ENCODE measurements at places on chromosomes 7 and 10.

DNA sequence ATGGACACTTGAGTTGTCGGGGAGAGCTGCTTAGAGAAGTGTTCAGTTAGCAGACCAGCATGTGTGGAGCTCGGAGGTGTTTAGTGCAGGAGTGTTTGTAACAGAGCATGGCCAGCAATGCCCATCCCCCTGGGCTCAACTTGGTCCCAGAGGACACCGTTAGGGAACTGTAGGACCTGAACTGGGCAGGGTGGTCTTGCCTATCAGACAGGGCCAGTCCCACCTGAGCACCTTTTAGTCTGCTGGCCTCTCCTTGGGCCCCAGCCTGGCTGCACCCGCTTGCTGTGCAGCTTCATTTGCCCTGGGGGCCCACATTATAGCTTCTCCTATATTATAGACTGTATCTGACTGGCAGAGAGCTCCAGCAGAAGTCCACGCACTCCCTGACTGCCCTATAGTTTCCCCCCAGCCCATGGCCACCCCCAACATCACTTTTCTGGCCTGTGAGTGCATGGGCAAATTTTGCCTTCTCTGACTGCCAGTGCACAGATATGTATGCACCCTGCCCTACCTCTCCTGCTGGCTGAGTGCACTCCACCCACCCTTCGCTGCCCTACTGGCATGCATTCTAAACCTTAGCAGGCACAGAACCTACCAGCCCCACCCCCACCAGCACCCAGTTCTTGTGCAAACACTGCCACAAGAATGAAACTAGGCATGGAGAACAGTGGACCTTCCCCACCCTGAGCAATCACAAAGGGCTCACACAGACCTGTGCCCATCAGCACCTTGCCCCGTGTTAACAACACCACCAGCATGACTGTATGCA lies 1030.6 kb upstream of the GHITM start:
- no peak for DNase-seq

- DNase-seq: no peak
Observed at GRCh38 chr10:77547307-77548050, 90.1 kb downstream of the KCNMA1 start.

GRCh38 chr10:98572594-98572993 lies 125.9 kb upstream of the HPS1 start:
- no peak for DNase-seq

GRCh38 chr7:156544919-156545715 lies 95.5 kb upstream of the RNF32 start:
- DNase-seq: no peak

- DNase-seq: peak; percentile 45
Observed at GRCh38 chr7:1027242-1028043, 16.9 kb upstream of the GPR146 start.

DNA sequence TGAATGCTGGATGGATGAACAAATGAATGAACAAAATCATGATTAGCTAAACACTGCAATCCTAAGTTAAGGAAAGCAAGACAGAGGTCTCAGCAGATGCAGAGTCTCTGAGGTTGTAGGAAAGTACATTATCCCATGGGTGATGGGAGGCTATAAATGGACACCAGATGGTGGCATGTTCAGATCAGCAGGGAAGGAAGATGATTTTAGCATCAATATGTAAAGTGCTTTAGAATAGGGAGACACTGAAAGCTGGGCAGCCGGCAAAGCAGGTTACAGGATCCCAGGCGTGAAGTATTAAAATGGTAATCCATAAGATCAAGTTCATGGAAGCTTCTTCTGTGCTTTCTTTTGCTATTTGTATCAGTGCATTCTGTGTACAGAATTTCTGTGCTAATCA lies 7.9 kb upstream of the RAPGEF5 start:
- DNase-seq: no peak

DNA sequence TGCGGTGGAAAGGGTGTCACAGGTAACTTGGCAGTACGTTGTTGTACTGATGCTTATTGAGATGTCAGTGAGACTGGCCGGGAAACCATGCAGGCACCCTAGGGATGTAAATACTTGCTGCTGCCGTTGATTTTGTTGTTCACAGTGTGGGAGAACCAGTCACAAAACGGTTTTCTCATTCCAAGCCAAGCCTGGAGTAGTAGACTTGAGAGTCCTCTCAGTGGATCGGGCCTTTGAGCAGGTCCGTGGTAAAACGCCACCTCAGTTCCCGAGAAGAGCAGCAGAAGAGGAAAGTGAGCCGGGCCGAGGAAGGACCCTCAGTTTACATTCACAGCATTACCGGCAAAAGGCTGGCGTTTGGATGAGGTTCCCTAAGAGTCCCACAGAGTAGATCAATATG lies 1.1 kb downstream of the JAKMIP3 start:
- no peak for DNase-seq

- no peak for DNase-seq
Observed at GRCh38 chr7:322111-322671, 32.2 kb downstream of the FOXL3 start.

- DNase-seq: no peak
Observed at GRCh38 chr7:71278257-71278656, 146.3 kb downstream of the GALNT17 start.

GRCh38 chr10:113443141-113443925 lies 109.5 kb upstream of the HABP2 start:
- no peak for DNase-seq

GRCh38 chr7:95817866-95818640 lies 45.7 kb downstream of the DYNC1I1 start:
- no peak for DNase-seq

DNA sequence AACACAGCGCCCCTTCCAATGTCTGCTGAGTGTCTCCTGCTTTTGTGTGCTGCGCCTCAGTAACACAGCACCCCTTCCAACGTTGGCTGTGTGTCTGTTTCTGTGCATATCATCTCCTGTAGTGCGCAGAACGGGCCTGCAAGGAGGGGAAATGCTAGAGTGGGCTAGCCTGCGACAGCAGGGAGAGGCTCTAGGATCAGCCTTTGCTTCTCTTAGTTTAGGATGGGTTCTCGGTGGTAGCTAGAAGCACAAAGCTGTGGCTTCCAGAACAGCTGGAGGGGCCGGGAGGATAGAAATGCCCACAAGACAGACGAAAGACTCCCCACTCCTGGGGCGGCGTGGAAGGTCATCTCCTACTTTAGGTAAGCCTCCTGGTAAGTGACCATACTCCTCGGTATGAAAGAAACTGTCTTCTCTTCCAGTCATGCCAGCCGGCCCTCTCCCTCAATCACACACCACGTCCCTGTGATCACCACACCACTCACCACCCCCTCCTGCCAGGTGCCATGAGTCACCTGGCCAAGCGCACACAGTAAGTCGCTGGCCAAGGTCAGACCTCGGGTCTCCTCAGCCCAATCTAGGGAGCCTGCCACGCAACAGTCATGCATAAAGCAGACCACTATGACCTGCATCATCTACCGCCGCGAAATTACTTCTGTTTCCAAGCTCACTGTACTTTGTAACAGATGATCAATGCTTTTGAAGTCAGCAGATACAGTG lies 4.8 kb downstream of the PITRM1 start:
- no peak for DNase-seq

- DNase-seq: no peak
Observed at GRCh38 chr10:112510384-112510783, 63.4 kb downstream of the VTI1A start.

GRCh38 chr10:93762979-93763391 lies 5.2 kb downstream of the LGI1 start:
- no peak for DNase-seq

GRCh38 chr10:62162261-62162981 lies 106.2 kb downstream of the RTKN2 start:
- DNase-seq: no peak

DNA sequence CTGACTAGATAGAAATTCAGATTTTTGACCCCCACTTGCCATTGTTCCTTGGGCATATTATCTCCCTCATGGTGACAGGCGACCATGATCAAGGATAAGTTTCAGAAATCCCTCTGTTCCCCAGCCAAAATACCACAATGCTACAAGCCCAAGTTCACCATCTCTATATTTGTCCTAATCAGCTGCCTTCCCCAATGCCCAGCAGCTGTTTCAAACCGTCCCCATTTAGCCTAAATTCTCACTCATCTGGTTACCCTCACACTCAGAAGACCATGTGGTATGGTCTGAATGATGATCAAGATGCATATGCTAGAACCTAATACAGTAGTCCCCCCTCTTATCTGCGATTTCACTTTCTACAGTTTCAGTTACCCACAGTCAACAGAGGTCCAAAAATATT lies 956 bp upstream of the GJC3 start:
- no peak for DNase-seq

DNA sequence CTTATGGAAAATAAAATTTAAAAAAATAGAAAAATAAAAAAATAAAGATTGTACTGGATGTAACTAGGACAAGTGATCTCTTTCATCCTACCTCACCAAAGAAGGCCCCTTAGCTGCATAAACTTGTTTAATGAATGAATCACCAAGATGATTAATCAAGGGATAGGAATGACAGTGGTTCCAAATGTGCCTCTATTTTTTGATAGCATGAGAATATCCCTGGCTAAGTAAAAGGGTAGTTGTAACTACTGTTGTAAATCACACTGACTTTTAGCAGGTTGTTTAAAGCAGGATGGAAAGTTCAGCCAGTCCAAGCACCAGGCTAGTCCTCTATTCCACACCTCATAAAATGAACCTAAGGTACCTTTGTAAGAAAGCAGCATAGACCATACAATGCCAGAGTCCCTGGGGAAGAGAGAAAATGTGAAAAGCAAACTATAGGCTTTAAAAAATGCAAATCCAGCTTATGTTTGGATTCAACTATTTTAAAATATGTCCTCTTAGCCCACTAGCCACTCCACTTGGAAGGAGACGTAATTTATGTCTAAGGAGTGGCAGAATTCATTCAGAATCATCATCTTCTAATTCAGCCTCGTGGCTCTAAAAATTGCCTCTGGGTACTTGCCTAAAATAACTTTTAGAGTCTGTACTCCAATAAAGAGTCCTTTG lies 126.8 kb downstream of the SKIDA1 start:
- peak; percentile 26 for DNase-seq

- no peak for DNase-seq
Observed at GRCh38 chr7:106488465-106488864, 172.5 kb downstream of the CCDC71L start.

DNA sequence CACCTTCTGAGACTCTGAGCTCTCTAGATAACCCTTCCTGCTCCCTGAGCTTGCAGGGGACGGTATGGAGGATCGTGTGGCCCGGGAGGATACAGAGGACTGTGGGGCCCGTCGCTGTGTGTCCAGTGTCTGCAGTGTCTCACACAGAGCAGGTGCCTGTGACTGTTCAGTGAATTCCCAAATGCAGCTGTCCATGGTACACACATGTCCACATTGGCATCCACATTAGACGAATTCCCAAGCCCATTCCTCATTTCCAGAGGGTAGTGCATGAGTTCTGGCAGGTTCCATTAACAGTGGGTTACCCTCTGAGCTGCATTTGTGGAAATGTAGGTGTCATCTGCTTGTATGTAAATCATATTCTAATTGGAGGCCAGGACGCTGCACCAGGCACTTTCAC lies 39.5 kb downstream of the WDFY4 start:
- no peak for DNase-seq

- peak; percentile 84 for DNase-seq
Observed at GRCh38 chr10:110323503-110323902, 18.8 kb upstream of the SMNDC1 start.

- DNase-seq: no peak
Observed at GRCh38 chr10:49079072-49079471, 36.2 kb downstream of the VSTM4 start.

DNA sequence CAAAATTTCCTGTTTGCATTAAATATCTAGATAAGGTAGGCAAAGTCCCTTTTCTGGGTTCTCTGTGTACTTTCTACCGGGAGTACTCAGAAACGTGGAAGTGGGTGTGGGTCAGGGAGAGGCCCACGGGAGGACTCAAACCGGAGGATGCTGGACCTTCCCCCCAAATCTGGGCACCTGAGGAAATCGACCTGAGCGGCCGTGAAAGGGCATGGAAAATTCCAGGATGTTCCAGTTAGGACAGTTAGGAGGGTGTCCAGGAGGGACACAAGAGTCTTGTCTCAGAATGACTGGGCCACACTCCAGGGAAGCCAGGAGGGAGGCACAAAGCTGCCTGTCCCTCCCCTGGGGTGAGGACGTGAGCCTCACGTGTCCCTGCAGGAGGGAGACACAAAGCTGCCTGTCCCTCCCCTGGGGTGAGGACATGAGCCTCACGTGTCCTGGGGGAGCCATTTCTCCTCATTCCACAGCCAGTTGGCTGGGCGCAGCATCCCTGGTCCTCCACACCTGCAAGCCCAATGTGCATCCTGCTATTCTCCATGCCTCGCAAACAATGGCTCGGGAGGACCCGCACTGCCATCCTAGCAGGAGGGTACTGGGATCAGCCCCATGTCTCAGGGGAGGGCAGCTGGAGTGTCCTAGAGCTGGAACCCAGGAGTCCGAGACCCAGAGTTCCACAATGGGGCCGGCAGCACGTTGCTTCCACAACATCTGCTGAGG lies 190.5 kb upstream of the PPP2R2D start:
- DNase-seq: no peak

DNA sequence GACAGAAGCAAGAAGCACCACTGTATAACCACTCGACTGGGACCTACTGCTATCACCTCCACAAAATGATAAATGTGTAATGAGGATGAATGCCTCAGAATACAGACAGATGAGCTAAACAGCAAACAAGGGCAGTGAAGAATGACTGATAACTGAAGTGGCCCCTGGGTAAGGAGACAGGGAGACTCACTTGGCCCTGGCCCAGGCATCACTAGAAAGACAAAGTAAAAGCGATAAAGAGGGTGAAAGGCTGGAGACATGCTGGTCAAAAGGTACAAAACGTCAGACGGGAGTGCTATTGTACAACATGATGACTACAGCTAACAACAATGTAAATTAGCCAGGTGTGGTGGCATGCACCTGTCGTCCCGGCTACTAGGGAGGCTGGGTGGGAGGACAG lies 27.8 kb upstream of the APBB1IP start:
- DNase-seq: no peak

GRCh38 chr7:66771795-66772194 lies 31.3 kb downstream of the RABGEF1 start:
- no peak for DNase-seq

DNA sequence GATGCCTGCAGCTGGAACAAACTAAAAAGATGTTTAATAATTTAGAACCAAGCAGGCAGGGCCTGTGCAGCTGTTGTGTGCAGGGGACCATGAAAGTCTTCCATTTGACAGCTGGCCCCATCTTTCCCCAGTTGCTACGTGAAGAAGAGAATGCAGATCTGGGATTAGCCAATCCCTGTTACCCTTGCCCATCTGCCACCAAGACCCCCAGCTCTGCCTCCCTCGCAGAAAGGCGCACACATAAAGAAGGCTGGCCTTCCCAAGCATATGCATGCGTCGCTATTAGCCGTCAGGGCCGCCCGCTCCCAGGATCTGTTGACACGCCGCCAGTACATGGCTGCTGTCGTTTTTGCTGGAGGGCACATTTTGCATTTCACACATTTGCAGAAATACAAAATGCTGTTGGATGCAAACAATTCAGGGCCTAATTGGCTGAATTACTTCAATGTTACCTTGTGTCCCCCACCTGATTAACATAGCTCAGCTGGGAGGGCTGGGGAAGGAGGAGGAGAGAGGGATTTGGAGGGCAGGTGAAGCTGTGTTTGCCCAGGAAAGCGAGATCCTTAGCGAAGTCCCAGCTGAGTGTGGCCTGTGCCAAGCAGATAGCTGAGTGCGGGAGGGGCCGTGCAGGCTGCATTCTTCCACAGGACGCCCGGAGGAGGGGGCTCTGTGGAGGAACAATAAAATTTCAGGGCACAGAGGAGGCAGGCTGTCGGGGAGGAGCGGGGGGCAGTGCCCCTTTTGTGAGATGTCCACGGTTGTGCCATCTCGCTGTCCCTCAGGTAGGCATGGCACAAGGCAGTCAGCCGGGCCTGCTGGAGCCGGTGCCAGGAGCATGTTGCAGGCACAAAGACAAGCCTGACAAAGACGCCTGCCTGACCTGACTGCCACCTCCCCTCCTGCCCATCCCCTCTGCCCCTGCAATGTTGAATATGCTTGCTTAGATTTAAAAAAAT lies 443.0 kb upstream of the MKI67 start:
- DNase-seq: no peak

Data from RKO (cell line).